Upper lobe of left lung (tissue), 6 donors: ENCODE measurements at places on chromosomes 16 and 17.

- H3K4me1 ChIP-seq = no peaks in the 10 kb centered on the region
- H3K4me3 ChIP-seq = no peak overlapping the region
- H3K36me3 ChIP-seq = no peaks in the 10 kb centered on the region
- H3K27ac ChIP-seq = no peak overlapping the region
Measured at GRCh38 chr16:82753821-82754220, 127.1 kb downstream of the CDH13 start.

DNA sequence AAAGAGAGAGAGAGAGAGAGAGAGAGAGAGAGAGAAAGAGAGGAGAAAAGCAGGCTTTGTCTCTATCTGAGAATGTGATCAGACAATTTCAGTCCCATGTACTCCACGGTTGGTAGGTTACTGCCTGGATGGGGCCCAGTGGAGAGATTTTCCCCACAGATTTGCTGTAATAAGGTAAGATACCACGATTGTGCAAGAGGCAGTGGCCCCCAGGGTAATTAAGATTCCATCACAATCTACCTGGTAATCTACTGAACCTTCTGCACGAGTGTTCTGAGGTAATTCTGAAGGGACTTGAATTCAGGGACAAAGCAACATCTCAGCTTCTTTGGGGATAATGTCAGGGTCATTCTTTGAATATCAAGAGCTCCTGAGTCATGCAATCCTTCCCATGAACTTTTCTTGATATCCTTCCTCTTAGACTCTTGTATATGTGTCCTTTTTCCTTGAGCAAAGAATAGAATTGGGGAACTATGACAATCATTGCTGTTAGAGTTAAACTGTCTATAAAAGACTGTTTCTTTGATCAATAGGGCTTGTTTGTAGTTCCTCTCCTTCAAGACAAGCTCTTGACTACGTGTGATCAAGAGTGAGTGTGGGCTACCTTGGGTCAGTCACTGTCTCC, 306.6 kb downstream of the MAF start:
- no peaks in the 10 kb centered on the region for H3K36me3 ChIP-seq
- no peaks in the 10 kb centered on the region for H3K4me1 ChIP-seq
- H3K27me3 ChIP-seq = no peaks in the 10 kb centered on the region
- H3K27ac ChIP-seq = no peak overlapping the region
- no peak overlapping the region for H3K4me3 ChIP-seq
- no peak for DNase-seq

- no peaks in the 10 kb centered on the region for H3K27me3 ChIP-seq
- no peaks in the 10 kb centered on the region for H3K36me3 ChIP-seq
- no peak overlapping the region for H3K4me3 ChIP-seq
- DNase-seq = no peak
- peaks cover 26% of the 10 kb centered on the region for H3K4me1 ChIP-seq
- H3K27ac ChIP-seq = no peak overlapping the region
Measured at GRCh38 chr17:19391432-19391831, 4.4 kb upstream of the MFAP4 start.

- no peak for DNase-seq
- no peaks in the 10 kb centered on the region for H3K36me3 ChIP-seq
- no peaks in the 10 kb centered on the region for H3K27me3 ChIP-seq
- H3K27ac ChIP-seq = no peak overlapping the region
Measured at GRCh38 chr16:62254847-62255246, 218.6 kb upstream of the CDH8 start.

- H3K27me3 ChIP-seq = no peaks in the 10 kb centered on the region
- no peak overlapping the region for H3K27ac ChIP-seq
Measured at GRCh38 chr16:4586291-4586690, 28.4 kb downstream of the UBALD1 start.

- H3K4me3 ChIP-seq = no peak overlapping the region
- H3K27ac ChIP-seq = no peak overlapping the region
- H3K4me1 ChIP-seq = no peaks in the 10 kb centered on the region
- DNase-seq = no peak
- H3K27me3 ChIP-seq = no peaks in the 10 kb centered on the region
Measured at GRCh38 chr16:6827267-6827666, 505.4 kb upstream of the RBFOX1 start.

GRCh38 chr17:47934856-47935255, 6.5 kb upstream of the PNPO start:
- DNase-seq = no peak
- H3K36me3 ChIP-seq = peaks cover 17% of the 10 kb centered on the region
- no peak overlapping the region for H3K4me3 ChIP-seq
- no peak overlapping the region for H3K27ac ChIP-seq
- no peaks in the 10 kb centered on the region for H3K27me3 ChIP-seq

- H3K36me3 ChIP-seq = no peaks in the 10 kb centered on the region
- peak overlapping the region; percentile 91 for H3K27ac ChIP-seq
- no peaks in the 10 kb centered on the region for H3K27me3 ChIP-seq
- no peak for DNase-seq
- no peak overlapping the region for H3K4me3 ChIP-seq
Measured at GRCh38 chr17:27351759-27352158, 57.8 kb downstream of the WSB1 start.

DNA sequence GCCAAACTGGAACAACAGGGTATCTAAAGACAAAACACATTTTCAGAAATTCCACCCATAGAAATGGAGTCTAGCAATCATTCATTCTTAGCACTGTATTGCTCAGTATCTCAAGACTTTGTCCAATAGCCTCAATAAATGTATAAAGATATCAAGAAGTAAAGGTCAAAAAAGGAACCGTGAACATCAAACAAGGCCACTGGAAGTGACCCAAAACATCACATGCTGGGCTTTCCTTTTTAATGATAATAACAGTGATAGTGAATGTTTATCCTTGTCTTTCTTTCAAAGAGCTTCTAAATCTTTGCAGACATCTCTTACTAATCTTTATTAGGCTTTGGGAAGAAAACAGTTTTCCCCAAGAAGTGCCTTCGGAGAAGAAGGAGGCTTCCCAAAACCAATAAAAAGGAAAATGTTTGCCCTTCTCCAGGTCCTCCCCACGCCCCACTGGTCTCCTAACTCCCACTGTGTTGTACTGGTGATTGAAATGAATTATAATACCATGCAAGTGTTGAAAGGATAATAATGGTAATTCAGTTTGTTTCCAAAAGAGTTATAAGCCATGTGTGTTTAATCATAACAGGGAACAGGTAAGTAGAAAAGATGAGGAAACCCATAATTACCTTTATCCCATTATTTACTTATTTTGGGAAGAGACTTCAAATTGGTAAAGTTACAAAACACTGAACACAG, 18.6 kb downstream of the RNF43 start:
- H3K27ac ChIP-seq = no peak overlapping the region
- H3K27me3 ChIP-seq = no peaks in the 10 kb centered on the region
- no peaks in the 10 kb centered on the region for H3K36me3 ChIP-seq
- no peaks in the 10 kb centered on the region for H3K4me1 ChIP-seq

DNA sequence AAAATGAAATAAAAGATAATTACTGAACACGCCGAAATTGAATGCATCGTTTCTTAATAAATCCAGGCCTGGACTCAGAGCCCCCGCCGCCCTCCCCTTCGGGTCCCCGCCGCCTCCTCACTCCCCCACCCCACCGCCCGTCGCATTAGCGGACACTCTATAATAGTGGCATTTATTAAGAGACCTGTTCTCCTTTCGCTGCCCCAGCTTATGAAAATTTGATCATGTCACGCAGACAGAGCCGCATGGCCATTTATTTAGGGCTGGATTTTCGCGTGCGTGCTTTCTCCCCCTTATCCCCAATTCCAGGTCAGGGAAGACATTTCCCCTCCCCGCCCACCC, 6.3 kb upstream of the HOXB2 start:
- peaks cover 2% of the 10 kb centered on the region for H3K4me1 ChIP-seq
- H3K4me3 ChIP-seq = no peak overlapping the region
- no peak for DNase-seq
- peaks cover 20% of the 10 kb centered on the region for H3K27me3 ChIP-seq

- peaks cover 16% of the 10 kb centered on the region for H3K4me1 ChIP-seq
- no peak overlapping the region for H3K4me3 ChIP-seq
Measured at GRCh38 chr17:77999413-78000173, 41.1 kb downstream of the TNRC6C start.

- no peak overlapping the region for H3K27ac ChIP-seq
- H3K4me1 ChIP-seq = no peaks in the 10 kb centered on the region
Measured at GRCh38 chr16:85401917-85402766, 211.0 kb upstream of the GSE1 start.

DNA sequence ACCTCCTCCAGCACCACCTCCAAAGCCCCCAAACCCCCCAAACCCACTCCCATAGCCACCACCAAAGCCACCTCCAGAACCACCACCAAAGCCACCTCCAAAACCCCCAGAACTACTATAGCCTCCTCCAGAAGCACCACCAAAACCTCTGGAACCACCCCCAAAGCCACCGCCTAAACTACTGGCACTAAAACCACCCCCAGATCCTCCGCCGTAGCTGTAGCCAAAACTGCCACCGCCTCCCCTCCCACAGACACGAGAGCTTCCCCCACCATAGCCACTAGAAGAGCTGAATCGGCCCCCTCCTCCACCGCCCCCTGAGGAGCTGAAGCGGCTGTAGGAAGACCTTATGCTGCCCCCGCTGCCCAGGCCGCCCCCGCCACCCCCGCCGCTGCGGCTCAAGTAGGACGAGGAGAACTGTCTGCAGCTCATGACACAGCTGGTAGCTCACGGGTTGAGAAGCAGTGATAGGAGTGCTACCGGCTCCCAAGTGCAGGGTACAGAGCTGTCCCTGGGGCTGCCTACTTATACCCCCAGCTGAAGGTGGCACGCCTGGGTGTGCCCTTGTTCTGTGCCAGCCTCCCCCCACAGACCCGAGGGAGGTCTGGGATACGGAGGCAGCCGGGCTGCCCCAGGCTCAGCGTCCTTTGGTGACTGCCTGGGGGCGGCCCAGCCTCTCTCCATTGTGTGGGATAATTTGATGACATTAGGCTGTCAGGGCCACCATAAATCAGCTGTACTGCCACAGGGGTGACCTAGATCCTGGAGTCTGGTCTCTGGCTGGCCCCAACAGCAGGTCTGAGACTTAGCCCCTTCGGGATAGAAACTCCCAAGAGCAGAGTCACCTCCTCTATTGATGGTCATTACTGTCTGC, at the start of gene KRT9:
Gene KRT9 (minus strand): TSS at position 499 of the 874 bp plus-strand sequence. CDS start 67 bp downstream, at position 432.
- H3K27ac ChIP-seq = no peak within 1 kb of the TSS
- H3K36me3 ChIP-seq = no peaks in the 10 kb centered on the region
- no peak for DNase-seq
- H3K4me3 ChIP-seq = no peak within 1 kb of the TSS
